Aorta (tissue), 5 donors: ENCODE measurements at places on chromosomes 12 and 14. TPM values are rescaled to one million over a fixed set of nuclear protein-coding genes. Genes with fewer than 3 reads are reported as not detected.
A peak's percentile ranks its signal among the peaks of the same experiment; 100 is the strongest.

The FAM181A gene
- not detected for total RNA-seq

The GPR84 gene
- 1.9 TPM for total RNA-seq

- peak; percentile 37 for DNase-seq
These were observed 34.6 kb downstream of the NOC4L start for GRCh38 chr12:132178801-132179401.

DNA sequence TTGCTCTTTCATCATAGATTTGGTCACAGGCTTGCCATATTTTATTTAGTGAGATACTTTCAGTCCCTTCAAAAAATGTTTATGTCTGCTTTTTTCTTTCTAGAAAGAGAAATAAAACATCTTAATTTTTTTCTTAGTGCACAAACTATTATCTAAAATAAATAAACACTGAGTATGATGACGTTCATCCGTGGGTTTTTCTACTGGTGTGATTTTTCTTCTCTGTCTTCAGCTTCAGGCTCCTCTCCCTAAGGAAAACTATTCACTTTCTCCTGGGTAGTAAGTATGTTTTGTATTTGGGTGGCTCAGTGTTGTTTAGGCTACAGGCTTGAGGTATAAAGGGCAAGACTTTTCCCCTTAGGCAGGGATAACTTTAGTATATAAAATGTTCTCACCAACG, 154.7 kb downstream of the DACT1 start:
- no peak for DNase-seq

- no peak for DNase-seq
These were observed 3.2 kb downstream of the DACT1 start for GRCh38 chr14:58640959-58641358.

The GUCY2C gene
- not detected for total RNA-seq

- no peak for DNase-seq
These were observed 219.3 kb downstream of the CRADD start for GRCh38 chr12:93896427-93896826.

The ACTN1 gene
- total RNA-seq = 883 TPM
